ENCODE measurements at places on chromosomes 5 and 9.

DNA sequence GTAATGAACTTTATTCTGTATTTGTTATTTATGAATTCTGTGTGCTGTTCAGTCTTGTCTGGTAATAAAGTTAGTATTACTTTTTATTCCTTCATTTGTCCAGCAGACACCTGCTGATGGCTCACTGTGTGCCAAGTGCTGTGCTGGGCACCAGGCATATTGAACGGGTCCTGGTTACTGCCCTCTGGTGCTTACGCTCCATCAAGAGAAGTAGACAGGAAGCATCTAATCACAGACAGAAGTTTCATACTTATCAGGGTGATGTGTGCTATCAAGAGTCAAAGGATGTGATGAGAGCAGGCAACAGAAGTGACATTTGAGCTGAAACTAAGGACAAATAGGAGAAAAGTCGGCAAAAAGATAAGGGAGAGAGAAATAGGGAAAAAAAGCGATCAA is 153.1 kb downstream of the FGF1 start:
- no peak for DNase-seq

- no peak for DNase-seq
Measured at GRCh38 chr9:3386753-3387152, 139.0 kb downstream of the RFX3 start.

- DNase-seq, result peak; percentile 19
Measured at GRCh38 chr5:154829589-154830218, 20.7 kb downstream of the FAXDC2 start.

GRCh38 chr5:139474890-139475791 is 4.3 kb downstream of the SMIM33 start:
- no peak for DNase-seq

DNA sequence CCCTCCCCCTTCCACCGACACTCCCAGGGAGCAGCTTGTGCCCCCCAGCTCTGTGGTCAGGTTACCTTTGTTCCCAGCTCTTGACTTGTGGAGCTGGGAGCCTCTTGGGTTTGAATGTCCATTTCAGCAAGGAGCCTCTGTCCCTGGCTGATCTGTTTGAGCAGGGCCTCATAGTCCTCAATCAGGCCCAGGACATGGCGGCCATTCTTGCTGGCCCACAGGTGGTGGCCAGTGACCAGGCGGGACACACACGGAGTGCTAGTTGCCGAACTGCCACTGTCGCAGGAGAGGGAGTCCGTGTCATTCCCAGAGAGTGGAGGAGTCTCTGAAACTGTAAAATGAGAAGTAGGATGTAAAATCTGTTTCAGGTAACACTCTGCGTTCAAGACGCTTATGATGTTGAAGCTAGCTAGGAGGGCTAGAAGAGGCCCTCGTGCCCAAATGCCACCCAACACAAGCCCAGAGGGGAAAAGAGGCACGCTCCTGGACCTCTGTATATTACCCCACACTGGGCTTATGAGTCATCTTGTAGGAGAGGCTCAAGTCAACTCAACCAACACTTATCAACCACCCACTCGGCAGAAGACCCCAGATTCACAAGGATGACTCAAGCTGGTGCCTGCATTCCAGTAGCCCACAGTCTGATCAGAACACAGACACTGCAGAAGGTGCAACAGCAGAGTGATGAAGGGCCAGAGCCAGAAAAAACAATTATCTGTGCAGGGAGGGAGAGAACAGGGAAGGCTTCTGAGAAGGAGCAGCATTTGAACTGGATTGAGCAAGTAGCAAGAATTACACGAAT is 177.0 kb downstream of the CDK5RAP2 start:
- DNase-seq, result no peak

DNA sequence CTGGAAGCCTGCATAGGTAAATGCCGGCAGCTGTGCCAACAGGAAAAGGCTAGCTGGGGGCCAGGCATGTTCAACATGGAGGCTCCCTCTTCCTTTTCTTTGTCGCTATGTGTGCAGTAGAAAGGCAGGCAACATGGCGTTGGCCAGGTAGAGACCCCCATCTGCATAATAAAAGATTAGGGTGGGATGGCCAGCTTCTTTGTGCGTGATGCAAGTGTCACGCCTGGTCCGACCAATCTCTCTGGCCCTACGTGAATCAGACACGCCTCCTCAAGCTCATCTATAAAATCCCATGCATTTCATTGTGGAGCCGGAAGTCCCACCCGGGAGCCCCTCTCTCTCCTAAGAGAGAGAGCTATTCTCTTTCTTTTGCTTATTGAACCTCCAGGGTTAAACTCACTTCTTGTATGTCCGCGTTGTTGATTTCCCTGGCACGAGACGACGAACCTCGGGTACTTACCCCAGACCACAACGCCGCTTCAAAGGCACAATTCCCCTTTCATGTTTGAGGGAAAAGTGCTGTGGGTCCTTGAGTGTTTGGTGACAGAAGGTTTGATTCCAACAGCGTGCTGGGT is 25.0 kb upstream of the C5orf47 start:
- no peak for DNase-seq

- no peak for DNase-seq
Measured at GRCh38 chr9:104960662-104961061, 32.7 kb upstream of the ABCA1 start.

GRCh38 chr9:27179245-27179865 is 70.3 kb downstream of the TEK start:
- DNase-seq, result no peak

DNA sequence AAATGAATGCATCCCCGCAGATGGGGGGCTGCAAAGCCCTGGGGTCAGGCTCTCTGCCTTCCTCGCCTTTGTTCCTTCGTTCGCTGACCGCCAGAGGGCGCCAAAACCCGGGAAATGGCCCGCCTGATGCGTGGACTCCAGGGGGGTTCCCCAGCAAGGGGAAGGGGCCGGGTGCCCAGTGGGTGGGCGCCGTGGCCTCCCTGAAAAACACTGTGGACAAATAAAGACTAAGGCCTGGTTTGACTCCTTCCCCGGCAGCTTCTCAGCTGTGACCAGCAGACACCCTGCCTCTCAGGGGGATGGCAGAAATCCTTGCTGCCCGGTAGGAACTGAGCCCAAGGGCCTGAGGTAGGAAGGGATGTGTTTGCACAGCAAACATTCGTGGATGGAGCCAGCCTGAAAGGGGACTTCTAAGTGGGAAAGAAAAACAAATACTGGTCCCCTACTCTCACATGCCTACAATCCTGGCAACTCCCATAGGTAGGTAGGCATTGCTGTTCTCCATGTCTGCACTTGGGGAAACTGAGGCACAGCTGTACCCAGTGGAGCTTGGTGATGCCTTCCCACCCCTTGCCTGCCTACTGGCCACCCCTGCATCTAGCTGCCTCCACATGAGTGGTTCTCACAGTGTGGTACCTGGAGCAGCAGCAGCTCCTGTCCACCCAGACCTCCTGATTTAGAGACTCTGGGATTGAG is 57.7 kb downstream of the DUSP1 start:
- peak; percentile 84 for DNase-seq

- no peak for DNase-seq
Measured at GRCh38 chr5:112036206-112036605, 279.2 kb upstream of the NREP start.

- DNase-seq, result no peak
Measured at GRCh38 chr5:33242277-33242676, 198.5 kb upstream of the TARS1 start.

- no peak for DNase-seq
Measured at GRCh38 chr9:90074316-90074962, 469.6 kb downstream of the GADD45G start.

DNA sequence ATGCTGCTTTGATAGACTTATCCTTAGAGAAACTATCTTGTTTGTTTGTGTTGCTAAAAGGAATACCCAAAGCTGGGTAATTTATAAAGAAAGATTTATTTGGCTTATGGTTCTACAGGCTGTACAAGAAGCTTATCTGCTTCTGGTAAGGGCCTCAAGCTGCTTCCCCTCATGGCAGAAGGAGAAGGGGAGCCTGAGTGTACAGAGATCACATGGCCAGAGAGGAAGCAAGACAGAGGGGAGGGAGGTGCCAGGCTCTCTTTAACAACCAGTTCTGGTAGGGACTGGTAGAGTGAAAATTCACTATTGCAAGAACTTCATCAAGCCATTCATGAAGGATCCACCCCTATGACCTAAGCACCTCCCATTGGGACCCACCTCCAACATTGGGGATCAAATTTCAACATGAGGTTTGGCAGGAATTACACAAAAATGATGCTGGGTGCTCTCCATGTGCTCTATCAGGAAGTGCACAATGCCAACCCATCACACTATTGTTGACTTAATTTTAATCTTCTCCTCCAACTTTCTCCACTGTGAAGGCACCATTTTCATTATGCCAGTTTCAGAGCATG is 115.1 kb upstream of the SHB start:
- no peak for DNase-seq
